ENCODE measurements at places on chromosomes 4 and X.

- DNase-seq = no peak
Measured at GRCh38 chr4:15913631-15913970, 24.9 kb downstream of the FGFBP1 start.

DNA sequence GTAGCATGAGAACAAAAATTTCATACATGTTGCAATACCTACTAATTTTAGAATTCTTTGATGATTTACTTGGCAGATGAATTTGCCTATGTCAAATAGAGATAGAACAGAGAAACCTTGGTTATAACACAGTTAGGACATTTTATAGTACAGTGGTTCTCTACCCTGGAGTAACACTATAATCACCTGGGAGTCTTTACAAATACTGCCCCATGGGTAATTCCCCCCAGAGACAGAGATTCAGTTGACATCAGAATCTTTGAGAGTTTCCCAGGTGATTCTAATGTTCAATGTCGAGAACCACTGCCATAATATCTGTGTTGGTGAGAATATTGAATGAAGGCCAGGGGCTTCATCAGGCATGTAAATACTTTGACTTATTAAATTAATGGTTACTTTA is 401.3 kb upstream of the NDST4 start:
- DNase-seq = no peak

DNA sequence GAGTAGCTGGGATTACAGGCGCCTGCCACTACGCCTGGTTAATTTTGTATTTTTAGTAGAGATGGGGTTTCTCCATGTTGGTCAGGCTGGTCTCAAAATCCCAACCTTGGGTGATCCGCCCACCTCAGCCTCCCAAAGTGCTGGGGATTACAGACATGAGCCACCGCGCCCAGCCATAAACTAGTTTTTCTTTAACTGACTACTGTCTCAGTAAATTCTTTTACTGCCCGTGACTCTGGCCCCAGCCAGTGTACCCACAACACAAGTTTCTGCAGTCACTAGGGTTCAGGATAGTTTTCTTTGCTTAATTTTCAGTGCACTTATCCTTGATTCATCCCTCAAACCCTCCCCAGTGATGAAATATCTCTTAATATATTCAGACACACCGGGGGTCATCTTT is 8.3 kb downstream of the SHROOM2 start:
- no peak for DNase-seq

GRCh38 chrX:49001521-49002090 is 458 bp downstream of the GRIPAP1 start:
- DNase-seq = peak; percentile 55

DNA sequence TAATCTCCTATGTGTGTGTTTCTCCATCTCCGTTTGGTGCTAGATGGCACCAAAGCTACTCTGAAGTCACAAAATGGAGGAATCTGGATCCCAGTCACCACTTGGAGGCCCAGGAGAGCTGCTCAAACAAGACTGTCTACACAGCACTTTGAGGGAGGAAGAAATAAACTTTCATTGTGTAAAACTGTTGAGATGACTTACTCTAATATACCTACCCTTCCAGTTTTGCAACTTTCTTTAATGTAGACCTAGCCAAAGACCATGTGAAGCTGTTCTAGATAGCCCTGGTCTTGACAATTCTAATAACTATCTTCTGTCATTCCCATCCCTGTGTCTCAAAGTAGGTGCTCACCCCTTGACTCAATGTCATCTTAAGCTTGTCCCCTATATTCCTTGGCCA is 52.8 kb upstream of the TAB3 start:
- no peak for DNase-seq

DNA sequence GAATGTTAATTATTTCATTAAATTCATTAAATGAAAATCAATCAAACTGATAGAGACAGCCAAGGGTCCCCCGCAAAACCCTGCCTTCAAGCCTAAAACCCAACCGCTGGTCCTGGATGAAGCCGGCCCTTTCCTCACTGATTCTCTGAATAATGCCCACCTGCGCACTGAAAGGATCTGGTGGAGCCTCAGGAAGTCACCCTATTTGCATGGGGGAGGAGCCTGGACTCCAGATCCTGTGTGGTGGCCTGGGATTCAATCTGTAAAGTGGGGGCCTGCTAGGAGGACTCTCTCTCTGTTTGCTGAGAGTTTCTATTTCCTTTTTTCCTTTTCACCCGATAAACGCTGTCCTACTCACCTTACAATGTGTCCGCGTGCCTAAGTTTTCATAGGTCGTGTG is 97.9 kb upstream of the ADAMTS3 start:
- DNase-seq = no peak

DNA sequence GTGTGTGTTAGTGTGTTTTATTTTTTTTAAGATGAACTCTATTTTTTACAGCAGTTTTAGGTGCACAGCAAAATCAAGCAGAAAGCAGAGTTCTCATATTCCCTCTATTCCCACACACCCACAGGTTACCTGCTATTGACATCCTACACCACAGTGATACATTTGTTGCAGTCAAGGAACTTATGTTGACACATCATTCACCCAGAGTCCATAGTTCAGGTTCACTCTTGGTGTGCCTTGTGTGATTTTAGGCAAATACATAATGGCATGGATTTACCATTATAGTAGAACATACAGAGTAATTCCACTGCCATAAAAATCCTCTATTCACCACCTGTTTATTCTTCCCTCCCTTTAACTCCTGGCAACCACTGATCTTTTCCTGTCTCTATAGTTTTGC is 28.7 kb downstream of the DIAPH2 start:
- DNase-seq = no peak

GRCh38 chr4:53571936-53572599 is 19.2 kb downstream of the LNX1 start:
- no peak for DNase-seq

GRCh38 chr4:2791518-2792395 is 1.1 kb upstream of the SH3BP2 start:
- no peak for DNase-seq

DNA sequence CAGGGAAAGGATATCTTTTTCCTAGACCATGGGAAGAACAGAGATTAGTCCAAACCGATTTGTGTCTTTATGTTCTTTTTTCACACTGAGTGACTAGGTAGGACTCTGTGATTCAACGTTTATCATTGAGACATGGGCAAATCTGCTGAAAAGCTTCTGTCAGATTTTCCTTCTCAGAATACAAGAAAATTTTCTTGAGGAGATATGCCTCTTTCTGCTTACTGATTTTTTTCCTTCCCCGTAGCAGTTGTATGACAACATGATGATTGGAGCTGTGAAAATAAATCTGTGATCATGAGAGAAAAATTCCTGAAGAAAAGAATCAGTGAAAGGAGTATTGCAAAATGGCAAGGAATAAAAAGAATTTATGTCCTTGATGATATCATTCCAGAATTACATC is 130.6 kb upstream of the FAT4 start:
- no peak for DNase-seq

DNA sequence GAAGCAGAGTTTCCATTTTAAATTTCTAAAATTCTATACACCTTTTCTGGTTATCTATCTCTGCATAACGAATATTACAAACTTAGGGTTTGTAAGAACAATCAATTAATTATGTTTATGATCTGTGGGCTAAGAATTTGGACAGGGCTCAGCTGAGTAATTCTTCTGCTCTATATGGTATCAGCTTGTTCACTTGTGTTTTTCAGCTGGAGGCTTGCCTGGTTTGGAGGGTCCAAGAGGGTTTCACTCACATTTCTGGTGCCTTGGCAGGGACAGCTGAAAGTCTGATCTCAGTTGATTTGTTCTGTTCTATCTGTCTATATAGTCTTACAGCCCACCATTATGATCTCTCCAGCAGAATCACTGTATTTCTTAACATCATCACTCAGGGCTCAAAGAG is 57.8 kb upstream of the ADGRA3 start:
- no peak for DNase-seq

DNA sequence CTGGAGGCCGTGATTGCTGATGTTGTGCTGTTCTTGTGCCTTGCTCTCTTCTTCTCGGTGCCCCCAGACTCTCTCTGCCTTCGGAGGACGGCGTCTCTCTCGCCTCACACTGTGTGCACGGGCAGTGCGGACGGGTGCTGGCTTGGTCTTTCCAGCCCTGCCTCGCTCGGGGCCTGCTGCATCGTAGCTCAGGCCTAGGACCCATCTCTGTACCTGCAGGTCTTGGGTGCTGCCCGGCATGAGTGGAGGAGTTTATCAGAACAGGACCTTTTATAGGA is 18.2 kb downstream of the RGS12 start:
- DNase-seq = no peak

GRCh38 chr4:128844931-128845330 is 35.4 kb downstream of the JADE1 start:
- DNase-seq = no peak

GRCh38 chrX:113300580-113300979 is 459.9 kb upstream of the AMOT start:
- no peak for DNase-seq

DNA sequence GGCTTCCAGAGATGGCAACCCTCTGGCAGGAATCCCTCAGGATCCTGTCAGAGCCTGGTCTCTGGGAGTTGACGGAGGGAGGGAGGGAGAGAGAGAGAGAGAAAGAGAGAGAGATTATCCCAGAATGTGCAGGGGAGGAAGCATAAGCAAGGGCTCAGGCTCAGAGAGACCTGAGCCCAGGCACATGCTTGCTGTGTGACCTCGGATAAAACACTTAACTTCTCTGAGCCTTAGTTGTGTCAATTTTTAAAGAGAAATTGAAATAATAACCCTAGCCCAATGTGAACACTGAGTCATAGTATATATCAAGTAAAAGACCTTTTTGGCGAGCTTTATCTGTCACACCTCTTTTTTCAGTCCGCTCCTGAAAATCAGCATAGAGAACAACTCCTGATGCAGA is 473 bp upstream of the USP51 start:
- DNase-seq = no peak

DNA sequence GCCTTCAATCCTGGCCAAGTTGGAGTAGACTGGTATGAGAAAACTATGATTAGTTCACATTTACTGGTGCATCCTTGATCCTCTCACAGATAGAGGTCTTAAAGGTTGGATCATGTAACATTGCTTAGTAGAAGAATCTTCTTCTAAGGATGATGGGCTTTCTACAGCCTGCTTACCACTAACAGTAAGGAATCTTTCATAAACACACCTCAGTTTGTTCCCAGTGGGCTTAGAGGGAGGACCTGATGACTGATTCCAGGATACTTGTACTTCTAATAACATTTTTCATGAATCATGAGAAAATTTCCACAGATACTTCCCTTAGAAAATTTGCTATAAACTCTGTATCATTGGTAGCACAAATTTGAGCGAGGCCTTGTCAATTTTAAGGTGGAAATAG is 40.6 kb downstream of the CCNI start:
- DNase-seq = no peak

- no peak for DNase-seq
Measured at GRCh38 chr4:124936427-124936826, 223.9 kb upstream of the ANKRD50 start.

DNA sequence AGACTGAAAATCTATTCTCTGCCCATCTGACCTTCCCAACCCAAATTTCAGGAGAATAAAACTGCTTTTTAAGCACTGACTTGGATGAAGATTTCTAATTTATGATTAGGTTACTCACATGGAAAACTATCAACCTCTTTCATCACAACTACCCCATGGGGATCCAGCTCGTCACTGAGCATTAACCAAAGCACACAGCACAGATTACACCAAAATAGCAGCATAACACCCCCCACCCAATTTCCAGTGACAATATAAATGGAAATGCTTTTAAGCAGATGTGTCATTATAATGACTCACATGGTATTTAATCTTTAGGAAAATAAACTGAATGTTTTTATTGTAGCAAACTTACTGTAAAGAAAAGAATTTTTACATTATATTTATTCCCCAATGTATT is 9.7 kb downstream of the SERTM2 start:
- no peak for DNase-seq

DNA sequence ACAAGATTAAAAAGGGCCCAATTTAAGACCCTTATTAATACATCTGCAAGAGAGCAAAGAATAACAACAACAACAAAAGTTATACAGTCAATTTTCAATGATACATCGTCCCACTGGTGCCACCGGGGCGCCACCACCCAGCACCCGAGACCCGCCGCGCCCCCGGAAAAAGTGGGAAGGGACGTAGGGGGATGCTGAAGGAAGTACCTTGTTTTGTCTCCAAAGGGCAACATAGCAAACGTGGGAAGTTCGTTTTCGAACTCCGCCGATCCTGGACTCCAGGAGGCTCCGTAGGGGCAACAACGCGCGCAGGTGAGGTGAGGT is 1.7 kb downstream of the PDE5A start:
- no peak for DNase-seq

- DNase-seq = no peak
Measured at GRCh38 chrX:29090811-29091210, 503.6 kb downstream of the IL1RAPL1 start.

- no peak for DNase-seq
Measured at GRCh38 chrX:69387567-69388487, 116.3 kb upstream of the NALF2 start.

DNA sequence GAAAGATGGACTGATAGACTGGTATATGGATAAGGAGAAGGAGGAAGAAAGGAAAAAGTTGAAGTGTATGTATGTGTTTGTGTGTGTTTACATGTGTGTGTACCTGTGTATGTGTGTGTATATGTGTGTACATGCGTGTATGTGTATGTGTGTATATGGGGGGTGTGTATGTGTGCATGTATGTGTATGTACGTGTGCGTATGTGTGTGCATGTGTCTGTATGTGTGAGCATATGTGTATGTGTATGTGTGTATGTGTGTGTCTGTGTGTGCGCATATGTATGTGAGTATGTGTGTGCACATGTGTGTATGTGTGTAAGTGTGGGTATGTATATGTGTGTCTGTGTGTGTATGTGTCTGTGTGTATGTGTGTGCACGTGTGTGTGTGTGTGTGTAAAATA is 101.5 kb upstream of the KLHL13 start:
- DNase-seq = no peak

GRCh38 chr4:164501074-164501473 is 252.9 kb upstream of the SMIM31 start:
- DNase-seq = no peak

DNA sequence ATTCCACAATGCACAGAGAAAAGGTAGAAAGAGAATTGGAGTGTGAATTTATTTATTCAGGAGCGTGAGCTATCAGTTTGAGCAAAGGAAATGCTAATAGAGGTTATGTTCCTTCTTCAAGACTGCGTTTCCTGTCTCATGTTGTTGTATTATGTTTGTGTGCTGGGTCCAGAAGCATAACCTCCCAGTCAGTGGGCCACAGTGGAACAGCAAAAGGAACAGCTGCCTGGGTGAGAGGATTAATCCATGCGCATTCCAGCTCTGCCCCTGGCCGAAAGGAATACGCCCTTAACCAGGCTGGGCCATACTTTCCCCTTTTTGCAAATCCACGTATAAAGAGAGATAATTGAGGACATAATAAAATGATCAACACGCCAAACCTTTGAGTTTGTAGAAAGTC is 32.4 kb upstream of the ARX start:
- DNase-seq = no peak

DNA sequence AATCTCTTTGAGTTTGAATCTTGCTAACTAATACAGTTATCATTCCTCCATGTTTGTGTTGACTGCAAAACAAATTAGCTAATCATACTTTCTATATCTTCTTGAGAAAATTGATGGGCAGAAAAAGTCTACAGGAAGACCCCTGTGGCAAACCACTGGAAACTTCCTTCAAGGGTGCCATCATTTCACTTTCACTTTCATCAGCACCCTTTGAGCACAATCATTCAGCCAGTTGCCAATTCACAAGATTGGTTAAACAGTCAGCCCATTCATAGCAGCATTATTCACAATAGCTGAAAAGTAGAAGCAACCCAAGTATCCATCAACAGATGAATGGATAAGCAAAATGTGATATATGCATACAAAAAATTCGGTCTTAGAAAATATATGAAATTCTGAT is 101.5 kb downstream of the CCDC160 start:
- peak; percentile 45 for DNase-seq
